ENCODE measurements at places on chromosomes 11 and 22.

DNA sequence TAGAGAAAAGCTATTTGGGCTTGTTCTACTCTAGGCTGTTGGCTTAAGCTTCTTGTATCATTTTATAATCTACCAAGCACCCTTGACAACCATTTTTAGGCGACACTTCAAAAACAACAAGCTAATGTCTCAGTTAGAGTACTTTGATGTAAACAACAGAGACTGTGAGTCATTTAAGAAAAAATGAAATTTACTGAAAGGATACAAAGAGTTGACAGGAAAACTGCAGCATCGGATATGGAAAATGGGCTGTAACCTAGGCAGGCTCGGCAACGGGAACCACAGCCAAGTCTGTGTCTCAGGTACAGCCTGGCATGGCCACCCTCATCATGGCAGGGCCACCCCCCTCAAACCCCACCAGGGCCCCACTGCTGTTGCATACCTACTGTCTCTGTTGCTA is 4.4 kb upstream of the RNF169 start:
- DNase-seq, result no peak

DNA sequence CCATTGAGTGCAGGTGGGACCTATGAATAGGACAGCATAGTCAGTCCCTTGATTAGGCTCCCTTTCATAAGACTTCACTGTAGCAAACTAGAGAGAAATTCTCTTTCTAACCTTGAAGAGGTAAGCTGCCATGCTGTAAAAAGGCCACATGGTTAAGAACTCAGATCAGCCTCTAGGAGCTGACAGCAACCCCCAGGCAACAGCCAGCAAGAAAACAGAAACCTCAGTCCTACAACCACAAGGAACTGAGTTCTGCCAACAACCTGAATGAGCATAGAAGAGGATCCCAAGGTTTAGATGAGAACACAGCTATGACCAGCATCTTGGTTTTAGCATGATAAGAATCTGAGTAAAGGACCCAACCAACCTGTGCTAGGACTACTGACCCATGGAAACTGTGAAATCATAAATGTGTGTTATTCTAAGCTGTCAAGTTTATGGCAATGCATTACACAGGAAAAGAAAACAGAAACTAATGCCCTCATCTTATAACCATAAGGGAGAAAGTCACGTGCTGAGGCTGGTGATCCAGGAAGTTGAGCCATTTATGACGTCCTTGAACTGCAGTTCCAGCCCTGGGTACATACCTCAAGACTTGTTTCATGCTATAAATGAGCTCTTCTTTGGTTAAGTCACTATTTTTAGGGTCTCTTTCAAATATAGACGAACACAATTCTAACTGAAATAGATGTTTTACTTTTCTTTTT is 43.3 kb downstream of the RAB38 start:
- no peak for DNase-seq

GRCh38 chr11:71265559-71266092 is 13.2 kb upstream of the SHANK2 start:
- DNase-seq, result no peak

DNA sequence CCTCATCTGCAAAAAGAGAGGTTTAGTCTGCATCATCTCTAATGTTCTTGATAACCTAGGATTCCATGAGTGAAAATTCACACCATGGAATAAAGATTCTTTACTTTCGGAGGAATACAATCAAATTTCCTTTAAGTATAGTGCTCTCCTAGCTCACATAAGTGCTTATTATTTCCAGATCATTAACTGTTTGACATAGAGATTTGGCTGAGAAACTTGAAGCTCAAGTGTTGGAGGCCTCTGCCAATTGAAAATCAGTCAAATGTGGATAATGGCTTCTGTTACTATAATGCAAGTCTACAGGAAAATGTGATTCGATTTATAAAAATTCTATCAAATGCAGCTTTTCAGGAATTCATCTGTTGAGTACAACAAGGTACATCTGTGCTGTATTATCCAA is 144.6 kb downstream of the KIF18A start:
- DNase-seq, result no peak

- DNase-seq, result no peak
Observed at GRCh38 chr11:19892876-19893275, 180.2 kb downstream of the NAV2 start.

DNA sequence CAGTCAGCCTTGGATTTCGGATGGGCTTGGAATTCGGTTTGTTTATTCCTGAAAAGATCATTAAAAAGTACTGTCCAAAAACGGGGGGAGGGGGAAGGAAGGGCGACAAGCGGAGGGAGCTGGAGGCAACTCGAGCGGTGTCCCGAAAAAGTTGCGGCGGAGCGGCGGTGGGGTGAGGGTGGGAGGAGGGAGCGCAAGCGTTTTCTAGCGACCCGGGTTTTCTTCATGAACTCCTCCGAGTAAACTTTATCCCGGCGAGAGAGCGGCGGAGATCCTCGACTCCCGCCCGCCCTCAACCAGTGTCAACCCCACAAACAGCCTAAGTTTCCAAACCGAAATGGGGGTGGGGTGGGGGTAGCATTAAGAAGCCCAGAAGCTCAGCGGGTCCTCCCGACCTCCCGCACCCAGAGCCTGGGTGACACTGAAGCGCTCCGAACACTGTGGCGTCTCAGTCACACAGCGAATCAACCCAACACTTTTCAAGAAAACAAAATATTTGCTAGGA is 133.0 kb upstream of the C11orf58 start:
- DNase-seq, result no peak

GRCh38 chr11:62315431-62315830 is 16.6 kb upstream of the SCGB1D4 start:
- no peak for DNase-seq

GRCh38 chr11:27998552-27998951 is 109.4 kb downstream of the KIF18A start:
- no peak for DNase-seq

- no peak for DNase-seq
Observed at GRCh38 chr22:46061501-46062231, 84.7 kb upstream of the WNT7B start.

- no peak for DNase-seq
Observed at GRCh38 chr11:61738776-61739175, 13.7 kb upstream of the MYRF start.

DNA sequence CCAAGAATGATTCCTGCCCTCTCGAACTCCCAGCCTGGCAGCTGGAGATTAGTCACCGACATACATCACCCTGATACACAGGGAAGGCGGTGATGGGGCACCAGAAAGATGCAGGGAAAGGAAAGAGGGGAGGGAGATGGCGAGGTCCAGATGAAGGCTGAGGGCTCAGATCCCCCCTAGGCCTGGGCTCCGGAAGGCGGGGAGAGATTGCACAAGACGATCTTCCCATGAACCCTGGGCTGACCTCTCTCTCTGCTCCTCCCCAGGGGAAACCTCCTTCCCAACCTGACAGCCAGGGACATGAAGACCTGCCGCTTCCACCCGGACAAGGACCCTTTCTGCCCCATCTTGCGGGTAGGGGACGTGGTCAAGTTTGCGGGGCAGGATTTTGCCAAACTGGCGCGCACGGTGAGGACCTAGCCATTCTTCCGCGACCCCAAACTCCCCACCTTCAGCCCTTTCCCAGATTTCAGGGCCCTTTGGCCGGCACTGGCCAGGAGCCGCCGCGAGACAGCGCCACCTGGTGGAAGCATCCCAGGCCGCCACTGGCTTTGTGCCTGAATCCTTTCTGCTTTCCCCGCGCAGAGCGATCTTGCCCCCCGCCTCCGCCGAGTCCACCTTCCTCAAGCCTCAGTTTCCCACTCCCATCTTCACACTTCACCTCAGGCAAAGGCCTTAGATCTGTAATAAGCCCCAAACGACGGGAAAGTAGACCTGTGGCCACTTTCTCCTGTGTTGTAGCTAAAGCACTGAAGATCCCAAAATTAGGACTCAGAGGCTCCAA is 11.5 kb downstream of the P2RX3 start:
- DNase-seq, result no peak

DNA sequence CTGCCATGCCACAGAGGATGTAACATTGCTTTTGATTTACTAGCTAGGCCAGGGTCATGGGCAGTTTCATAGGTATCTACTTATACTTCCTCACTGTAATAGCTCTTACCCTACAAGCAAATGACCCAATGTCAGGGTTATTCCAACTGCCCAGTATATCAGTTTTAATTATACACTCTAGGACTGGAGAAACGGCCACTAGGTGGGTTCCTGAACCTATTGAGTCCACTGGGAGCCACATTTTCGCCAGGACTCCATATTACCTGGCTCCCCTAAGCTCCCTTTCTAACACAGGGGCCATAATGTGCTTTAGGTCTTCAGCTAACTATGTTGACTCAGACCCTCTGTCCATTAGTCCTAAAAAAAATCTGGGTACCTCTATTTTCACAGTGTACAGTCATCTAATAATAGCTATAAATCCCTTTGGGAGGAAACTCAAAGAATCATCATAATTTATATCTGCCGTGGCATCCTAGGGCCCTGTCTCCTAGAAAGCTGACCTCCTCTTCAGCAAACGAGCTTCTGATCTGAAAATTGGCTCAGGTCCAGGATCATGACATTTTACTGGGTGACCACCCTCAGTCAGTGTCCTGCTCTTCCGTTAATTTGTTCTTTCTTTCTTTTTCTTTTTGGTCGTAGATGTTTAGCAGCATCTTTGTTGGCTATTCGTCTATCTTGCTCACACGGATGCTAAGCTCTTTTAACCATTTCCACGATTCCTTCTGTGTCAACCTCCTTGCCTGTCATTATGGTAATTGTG is 244.3 kb downstream of the FAM76B start:
- no peak for DNase-seq

DNA sequence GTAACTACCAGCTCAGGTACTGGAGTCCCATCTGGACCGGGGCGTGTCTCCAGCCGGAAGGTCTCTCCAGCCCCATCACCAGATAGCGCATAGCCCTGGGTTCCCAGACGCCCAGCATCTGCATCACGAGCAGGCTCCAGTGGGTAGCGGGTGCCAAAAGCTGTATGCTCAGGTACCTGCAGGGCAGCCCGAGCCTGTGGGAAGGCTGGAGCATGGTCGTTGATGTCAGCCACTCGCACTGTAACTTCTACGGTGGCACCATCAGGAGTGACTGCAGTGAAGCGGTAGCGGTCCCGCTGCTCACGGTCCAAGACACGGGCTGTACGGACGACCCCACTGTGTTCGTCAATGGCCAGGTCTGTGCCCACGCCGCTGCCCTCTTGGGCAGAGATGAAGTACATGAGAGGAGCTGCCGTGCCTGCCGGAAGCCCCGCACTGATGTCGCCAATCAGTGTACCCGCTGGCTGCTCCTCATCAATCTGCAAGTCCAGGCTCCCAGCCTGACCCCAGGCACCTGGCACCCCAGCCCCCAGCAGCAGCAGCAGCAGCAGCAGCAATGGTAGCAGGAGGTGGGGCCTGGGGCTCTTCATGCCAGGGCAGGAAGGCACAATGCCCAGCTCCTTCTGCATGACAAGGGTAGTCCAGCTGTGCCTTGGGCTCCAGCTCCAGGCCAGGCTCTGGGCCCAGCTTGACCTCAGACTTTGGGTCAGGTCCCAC is 14.5 kb downstream of the DCHS1 start:
- no peak for DNase-seq

GRCh38 chr11:104776501-104777170 is 121.6 kb downstream of the CASP12 start:
- DNase-seq, result no peak

DNA sequence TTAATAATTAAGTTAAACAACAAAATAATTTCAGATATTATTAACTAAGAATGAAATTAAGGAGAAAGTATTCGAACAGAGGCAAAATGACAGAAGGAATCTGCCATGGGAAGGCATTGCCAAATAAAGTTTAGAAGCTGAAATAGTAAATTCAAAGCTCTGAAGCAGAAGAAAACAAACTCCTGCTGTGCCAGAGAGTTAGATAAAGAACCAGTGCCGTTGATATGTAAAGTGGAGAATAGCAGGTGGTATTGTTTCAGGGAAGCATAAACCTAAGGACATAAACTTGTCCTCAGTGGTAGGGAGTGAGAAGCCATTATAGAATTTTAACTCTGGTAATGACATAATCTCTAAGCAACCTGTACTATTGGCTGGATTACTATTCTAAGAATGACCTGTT is 2.7 kb upstream of the HBG2 start:
- no peak for DNase-seq

GRCh38 chr11:61686066-61686465 is 5.9 kb downstream of the DAGLA start:
- DNase-seq, result no peak

GRCh38 chr11:250740-251299 is 14.0 kb downstream of the PSMD13 start:
- no peak for DNase-seq

DNA sequence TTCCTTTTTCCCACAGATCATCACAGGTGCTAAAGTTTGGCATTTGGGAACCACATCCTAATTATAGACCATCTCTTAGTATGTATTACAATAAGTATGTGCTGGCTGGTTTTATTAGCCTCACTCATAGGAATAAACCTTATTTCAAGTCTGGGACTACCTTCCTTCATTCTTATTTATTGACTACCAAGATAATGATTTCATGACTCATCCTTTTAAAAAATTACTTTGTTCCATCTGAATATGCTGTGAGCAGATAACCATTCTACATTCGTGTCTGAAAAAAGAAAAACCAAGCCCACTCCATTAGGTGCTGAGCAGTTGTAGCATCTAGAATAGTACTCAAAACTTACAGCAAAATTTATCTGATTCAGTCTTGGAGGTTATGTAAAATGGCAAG is 12.3 kb downstream of the TNRC6B start:
- no peak for DNase-seq

- no peak for DNase-seq
Observed at GRCh38 chr22:37279331-37280181, 2.8 kb upstream of the CYTH4 start.

- DNase-seq, result no peak
Observed at GRCh38 chr11:1827095-1827813, 7.5 kb upstream of the SYT8 start.

DNA sequence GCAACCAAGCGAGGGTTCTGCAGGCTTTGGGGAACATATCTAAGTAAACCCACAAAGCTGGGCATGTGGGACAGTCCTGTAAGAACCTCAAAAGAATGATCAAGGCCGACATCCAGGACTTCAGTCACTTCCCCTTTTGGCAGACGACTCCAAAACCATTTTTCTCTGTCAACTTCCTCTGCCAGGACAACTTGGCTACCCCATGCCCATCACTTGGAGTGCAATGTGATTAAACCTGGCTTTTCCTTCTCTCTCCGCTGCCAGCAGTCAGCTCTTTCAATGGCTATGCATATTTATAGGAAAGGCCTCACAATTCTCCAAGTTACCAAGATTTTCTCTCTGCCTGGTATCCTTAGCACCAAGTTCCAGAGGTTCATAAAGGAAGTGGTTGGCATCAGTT is 78.9 kb downstream of the C11orf58 start:
- DNase-seq, result no peak

Data from SIG-M5 (cell line).